Smooth muscle cell of the pulmonary artery (primary cell): ENCODE measurements at places on chromosomes 5 and 9. TPM values are rescaled to one million over a fixed set of nuclear protein-coding genes. Genes with fewer than 3 reads are reported as not detected.

Gene TOR2A
- 3.5 and 3.8 TPM in 2 replicates for total RNA-seq

Gene CCNO
- total RNA-seq = 0.13 and 1.1 TPM in 2 replicates

Gene NOTCH1
- 34.2 and 36.9 TPM in 2 replicates for total RNA-seq

Gene BTNL8
- total RNA-seq = not detected in 2 replicates

Gene CDH9
- total RNA-seq = not detected in 2 replicates

Gene FOXD4L4
- 0.17 and 0.20 TPM in 2 replicates for total RNA-seq

Gene SUSD3
- total RNA-seq = 0.36 TPM in 1 of 2 replicates, not detected in the other

Gene MARCOL
- total RNA-seq = not detected in 2 replicates

Gene IL33
- 65.7 and 214 TPM in 2 replicates for total RNA-seq
